Stimulated activated CD4-positive, alpha-beta T cell treated with anti-CD3 and anti-CD28 coated beads, Interleukin-1b, Interleukin-23, amount 100 ng/mL, for 1 hour (primary cell): ENCODE measurements at places on chromosomes 6 and 20.

DNA sequence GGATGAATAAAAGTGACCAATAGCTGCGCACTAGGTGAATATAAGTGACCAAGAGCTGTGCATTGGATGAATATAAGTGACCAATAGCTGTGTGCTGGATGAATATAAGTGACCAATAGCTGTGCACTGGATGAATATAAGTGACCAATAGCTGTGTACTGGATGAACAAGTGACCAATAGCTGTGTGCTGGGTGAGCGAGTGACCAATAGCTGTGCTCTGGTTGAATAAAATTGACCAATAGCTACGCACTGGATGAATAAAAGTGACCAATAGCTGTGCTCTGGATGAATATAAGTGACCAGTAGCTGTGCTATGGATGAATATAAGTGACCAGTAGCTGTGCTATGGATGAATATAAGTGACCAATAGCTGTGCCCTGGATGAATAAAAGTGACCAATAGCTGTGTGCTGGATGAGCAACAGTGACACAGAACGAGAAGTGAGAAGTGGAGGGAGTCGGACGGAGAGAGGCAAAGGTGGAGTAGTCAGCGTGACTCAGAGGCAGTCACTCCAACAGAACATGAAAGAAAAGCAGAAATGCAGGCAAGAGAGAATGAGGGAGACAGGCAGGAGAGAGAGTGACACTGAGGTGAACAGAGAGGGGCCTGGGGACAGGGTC, 38.5 kb downstream of the RBM38 start:
- no peak for DNase-seq

- DNase-seq: no peak
Observed at GRCh38 chr6:73980096-73980495, 284.1 kb downstream of the CD109 start.

DNA sequence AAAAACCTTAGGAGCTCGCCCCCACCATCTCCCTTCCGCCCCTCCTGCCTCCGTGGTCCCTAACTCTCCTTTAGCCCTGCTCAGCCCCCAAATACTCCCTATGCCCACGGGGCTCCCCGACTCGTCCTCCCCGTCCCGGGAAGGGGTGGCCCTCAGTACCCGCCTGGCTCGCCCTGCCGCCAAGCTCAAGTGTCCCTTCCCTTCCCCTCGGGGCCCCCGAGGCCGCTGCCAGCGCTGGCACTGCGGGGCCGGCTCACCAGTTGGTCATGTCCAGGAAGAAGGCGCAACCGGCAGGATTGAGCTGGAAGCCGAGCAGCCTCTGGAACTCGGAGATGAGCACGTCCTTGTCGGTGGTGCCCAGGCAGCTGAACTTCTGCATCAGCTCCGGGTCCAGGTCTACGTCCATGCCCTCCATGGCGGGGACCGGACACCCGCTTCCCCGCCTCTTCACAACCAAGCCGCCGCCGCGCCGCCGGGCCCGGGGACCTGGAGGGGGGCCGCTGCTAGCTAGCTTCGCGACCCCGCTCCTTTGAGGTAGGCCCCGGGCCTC, 303 bp downstream of the ILRUN start:
- DNase-seq: no peak

DNA sequence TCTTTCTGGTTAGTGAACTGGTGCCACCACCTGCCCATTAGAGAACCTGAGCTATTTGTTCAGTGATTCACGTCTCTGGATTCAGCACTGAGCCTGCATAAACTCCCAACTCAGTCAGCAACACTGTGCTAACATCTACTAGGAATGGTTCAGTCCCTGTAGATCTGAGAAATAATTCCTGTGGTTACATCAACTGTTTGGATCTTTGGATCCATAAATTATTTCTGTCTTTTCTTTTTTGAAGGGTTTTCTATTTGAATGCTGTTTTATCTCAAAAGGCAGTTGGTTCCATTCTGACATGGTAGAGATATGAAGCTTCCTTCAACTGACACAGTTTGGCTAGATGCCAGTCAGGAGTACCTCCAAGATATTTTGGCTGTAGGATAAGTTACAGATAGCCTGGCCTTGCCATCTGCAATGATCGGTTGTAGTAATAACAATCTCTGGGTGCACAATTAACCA, 125.9 kb downstream of the TRMT11 start:
- no peak for DNase-seq

- no peak for DNase-seq
Observed at GRCh38 chr6:19331089-19331488, 506.1 kb upstream of the ID4 start.

- DNase-seq: no peak
Observed at GRCh38 chr20:35215066-35215956, 11.2 kb upstream of the MMP24 start.

- no peak for DNase-seq
Observed at GRCh38 chr6:136073216-136073615, 176.9 kb downstream of the MTFR2 start.

DNA sequence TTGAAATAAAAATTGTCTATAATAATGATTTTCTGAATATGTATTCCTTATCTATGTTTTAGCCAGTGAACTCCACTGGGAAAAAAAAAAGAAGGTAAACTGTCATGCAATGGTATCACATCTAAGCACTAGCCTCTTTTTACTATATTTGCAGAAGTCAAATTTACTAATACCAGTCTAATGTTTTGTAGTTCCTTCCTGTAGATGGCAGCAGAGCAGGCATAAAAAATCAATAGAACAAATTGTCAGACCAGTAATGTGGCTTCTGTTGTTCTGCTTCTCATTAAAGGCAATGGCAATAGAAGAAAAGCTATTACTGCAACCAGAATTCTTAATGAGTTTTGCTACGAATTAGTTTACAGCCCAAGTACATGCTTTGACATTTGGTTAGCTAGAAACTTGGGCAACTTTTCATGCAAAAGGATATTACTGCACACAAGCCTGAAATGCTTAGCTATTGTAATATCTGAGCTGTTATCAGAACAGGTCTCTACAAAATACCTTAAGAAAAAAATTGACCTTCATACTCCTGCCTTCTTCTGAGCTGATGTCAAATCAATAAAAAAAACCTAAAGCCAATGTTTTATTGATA, 476.9 kb downstream of the KHDRBS2 start:
- DNase-seq: no peak

- DNase-seq: no peak
Observed at GRCh38 chr6:90818163-90818562, 231.3 kb upstream of the MAP3K7 start.

DNA sequence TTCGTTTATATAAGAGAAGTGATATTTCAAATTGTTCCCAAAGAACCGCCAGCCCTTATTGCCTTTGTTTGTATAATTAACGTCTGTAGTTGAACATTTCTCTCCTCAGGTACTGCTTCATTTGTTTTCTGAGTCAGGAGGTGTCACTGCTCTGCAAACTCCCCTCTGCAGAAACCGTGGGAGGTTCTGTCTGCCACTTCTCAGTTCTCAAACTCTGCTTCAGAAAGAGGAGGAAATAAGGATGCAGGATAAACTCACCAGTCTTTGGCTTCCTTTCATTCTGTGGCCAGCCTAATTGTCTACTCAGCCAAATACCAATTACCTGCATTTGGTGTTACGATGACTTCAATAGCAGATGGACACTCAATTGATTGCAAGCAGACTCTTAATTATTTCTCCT, 149.8 kb downstream of the PAK5 start:
- DNase-seq: no peak

GRCh38 chr6:81761197-81761596, 8.7 kb upstream of the TENT5A start:
- DNase-seq: no peak

- DNase-seq: no peak
Observed at GRCh38 chr20:25860531-25861150, 164.0 kb upstream of the ZNF337 start.

- no peak for DNase-seq
Observed at GRCh38 chr6:26445934-26446667, 5.8 kb downstream of the BTN3A3 start.

- no peak for DNase-seq
Observed at GRCh38 chr6:142926494-142927270, 18.3 kb downstream of the HIVEP2 start.

- no peak for DNase-seq
Observed at GRCh38 chr6:104686550-104687175, 173.1 kb downstream of the HACE1 start.

DNA sequence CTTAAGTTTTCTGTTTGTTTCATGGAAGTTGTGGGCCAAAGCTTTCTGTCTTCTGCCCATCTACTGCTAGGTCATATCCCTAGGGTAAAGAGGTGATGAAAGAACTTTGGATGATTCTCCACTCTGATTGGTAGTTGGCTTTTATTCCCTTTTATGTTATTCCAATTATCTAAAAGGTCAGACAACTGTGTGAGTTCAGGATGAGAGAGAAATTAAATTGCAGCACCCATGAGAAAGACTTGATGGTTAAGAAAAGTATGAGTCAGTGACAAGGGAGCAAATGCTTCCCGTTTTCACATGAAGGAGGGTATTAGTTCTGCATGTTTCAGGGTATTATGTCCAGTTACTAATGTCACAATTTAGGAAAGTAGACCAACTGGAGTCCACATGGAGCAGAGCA, 136.3 kb downstream of the CD109 start:
- DNase-seq: no peak

DNA sequence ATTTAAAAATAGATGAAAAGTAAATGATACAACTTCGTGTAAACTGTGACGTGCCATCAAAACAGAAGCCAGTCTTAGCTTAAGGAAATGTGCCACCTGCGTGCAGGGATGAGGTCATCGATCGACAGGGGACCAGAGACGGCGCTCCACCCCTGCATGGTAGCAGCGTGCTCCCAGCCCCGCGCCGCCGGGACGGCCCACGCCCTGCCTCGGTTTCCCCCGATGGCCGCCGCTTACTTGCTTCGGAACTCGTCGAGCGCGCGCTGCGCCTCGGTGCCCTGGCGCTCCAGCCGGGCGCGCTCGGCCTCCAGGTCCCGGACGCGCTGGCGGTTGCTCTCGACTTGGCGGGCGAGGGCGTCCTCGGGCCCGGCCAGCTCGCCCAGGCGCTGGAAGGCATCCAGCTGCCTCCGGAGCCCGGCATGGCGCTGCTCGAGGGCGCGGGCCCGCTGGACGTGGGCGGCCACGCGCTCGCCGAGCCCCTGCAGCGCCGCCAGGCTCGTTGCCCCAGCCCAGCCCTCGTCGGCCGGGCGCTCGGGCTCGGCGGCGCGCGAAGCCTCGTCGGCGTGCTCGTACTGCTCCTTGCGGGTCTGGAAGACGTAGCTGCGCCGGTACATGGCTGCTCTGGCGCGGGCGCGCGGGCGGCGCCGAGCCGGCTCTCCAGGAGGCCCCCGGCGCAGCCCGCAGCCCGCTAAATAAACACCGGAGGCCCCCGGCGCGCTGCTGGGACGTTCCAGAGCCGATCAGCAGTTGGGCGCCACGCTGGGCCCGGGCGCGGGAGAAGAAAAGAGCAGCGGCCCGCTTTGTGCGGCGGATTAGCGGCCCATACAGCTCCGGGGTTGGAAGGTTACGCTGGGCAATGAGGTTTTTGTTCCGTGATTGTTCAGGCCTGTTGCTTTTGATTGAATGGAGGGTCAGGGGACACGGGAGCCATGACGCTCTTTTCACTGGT, at the start of gene BFSP1:
Gene BFSP1, minus strand, starts transcription at position 664 of the 949 bp plus-strand sequence. Its CDS starts 50 bp downstream, at position 614.
- no peak for DNase-seq

DNA sequence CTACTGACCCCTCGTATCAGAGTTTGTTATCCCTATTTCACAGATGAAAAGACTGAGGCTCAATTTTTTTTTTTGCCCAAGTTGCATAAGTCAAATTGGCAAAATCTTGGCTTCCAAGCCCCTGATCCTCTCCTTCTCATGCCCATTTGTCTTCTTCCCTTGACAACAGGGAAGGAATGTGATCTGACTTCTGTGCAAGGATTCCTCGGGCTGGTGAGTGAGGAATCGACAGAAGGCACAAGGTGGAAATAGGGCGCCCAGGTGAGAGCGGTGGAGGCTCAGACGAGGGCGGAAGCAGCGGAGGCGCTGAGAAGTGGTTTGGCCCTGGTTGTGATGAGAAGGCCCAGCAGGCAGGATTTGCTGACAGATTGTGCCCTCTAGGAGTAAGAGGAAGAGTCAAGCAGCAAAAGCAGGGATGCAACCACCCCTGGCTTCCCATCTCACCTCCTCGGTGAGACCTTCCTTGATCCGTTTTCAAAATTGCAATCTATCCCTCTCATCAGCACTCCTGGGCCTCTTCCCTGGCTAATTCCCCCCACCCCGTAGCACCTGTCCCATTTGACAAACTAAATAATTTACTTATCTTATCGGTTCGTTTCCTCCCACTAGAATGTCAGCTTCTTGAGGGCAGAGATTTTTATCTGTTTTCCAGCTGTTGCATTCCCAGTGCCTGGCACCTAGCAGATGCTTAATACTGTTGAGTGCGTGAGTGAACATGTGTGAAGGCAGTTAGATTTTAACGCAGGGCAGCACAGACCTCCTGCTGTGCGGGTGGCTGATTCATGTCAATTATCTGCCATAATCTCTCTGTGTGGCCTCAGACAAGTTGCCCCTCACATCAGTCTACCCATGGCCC, 3.7 kb upstream of the SIRPA start:
- no peak for DNase-seq

DNA sequence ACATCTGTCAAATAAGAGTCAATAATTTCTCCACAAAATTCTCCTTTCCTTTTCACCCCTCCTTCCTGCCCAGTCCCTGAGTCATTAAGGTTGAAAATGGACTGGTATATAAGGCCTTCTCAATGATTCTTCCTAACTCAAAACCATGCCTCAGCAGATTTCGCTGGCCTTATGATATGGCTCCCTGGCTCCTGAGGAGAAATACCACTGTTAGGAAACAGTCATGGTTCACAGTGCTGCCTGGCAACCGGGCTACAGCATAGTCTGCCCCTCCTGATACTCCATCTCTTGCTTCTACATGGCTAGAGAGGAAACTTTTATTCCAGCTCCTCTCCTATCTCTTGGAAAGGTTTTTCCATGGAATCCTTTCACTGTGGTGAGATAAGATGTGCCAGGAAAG, 4.7 kb downstream of the UBE2J1 start:
- no peak for DNase-seq

GRCh38 chr6:39154705-39155104, 39.7 kb upstream of the SAYSD1 start:
- DNase-seq: no peak

DNA sequence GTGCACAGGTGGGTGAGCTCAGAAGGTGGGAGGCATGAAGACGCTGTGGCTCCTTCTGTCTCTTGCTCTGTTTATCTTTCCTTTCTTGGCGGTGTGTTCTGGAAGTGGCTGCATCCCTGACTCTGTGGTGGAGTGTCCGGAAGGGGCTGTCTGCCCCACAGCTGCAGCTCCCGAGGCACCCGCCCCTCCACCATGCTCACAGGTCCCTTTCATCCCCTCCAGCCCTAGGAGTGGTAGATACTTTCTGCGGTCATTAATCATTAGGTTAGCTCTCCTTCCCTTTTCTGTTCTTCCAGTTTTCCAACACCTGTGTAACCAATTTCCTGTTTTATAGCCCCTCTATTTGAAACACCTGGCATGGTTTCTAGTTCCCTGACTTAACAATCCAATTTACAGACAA, 65.6 kb downstream of the GJA10 start:
- no peak for DNase-seq

GRCh38 chr6:106085984-106086813, at the start of gene PRDM1:
PRDM1 (plus strand) TSS chr6:106086336; CDS start chr6:106086554, 218 bp downstream.
- DNase-seq: peak; percentile 46

GRCh38 chr20:43536817-43537440, 21.9 kb upstream of the SGK2 start:
- DNase-seq: no peak

GRCh38 chr6:150874179-150874578, 8.7 kb downstream of the MTHFD1L start:
- DNase-seq: no peak

- no peak for DNase-seq
Observed at GRCh38 chr6:75830959-75831885, 82.2 kb downstream of the MYO6 start.
